Activated CD4-positive, alpha-beta T cell treated with anti-CD3 and anti-CD28 coated beads for 48 hours (primary cell): ENCODE measurements at places on chromosomes 3 and 15.

GRCh38 chr3:134013280-134013679 is 16.4 kb downstream of the SLCO2A1 start:
- DNase-seq = no peak

GRCh38 chr3:98433764-98434163 is 29.2 kb upstream of the OR5K1 start:
- DNase-seq = no peak

DNA sequence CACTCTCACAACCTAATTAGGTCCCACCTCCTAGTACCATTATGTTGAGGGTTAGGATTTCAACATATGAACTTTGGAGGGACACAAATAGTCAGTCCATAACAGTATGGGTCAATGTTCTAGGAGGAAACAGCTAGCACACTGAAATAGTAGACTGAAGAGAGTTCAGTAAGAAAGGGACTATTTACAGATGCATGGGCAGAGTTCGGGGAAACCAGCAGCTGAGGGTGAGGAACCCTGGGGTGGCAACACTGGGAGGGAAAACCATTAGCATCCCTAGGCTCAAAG is 78.0 kb upstream of the PXYLP1 start:
- DNase-seq = no peak

DNA sequence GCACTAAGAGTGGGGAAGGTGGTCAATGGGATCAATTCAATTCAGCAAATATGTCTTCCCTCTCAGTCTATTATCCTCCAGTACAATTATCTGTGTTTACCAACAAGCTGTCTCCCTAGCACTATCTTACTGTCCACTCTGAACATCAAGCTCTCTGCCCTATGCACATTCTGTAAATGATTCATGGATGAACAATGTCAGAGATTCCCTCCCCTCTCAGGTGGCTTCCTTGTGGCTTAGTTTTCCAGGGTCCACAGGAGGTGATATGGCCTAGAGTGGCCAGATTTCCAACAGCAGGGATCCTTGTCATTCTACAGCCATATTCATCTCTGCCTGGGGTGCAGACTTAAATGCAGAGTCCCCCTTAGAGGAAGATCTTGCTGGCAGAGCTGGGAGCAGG is 225.1 kb downstream of the UACA start:
- DNase-seq = no peak

DNA sequence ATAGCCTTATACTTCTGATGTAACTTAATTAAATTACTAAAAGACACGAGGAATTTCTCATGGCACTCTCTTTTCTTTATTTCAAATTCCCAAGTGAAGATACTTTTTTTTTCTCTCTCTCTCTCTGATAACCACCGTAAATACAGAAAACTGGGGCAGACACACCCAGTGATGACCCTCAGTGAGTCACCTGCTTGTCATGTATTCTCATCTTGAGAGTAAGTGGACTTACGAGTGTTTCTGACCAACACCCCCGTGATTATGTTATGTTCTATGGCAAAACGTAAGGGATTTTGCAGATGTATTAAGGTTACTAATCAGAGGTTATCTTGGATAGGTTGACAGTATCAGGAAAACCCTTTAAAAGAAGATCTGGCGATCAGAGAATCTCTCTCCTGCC is 348.8 kb upstream of the ZNF717 start:
- no peak for DNase-seq

- DNase-seq = no peak
Measured at GRCh38 chr3:25781145-25781757, 2.0 kb downstream of the NGLY1 start.

GRCh38 chr3:57917601-57918000 is 90.6 kb upstream of the FLNB start:
- DNase-seq = no peak

- DNase-seq = no peak
Measured at GRCh38 chr3:195704433-195704999, 16.3 kb upstream of the MUC20 start.

GRCh38 chr3:78497021-78497420 is 1270.8 kb downstream of the ROBO1 start:
- no peak for DNase-seq

GRCh38 chr15:48354694-48355303 is 23.6 kb downstream of the DUT start:
- no peak for DNase-seq

GRCh38 chr3:134406331-134407238 is 32.3 kb upstream of the AMOTL2 start:
- peak; percentile 9 for DNase-seq

DNA sequence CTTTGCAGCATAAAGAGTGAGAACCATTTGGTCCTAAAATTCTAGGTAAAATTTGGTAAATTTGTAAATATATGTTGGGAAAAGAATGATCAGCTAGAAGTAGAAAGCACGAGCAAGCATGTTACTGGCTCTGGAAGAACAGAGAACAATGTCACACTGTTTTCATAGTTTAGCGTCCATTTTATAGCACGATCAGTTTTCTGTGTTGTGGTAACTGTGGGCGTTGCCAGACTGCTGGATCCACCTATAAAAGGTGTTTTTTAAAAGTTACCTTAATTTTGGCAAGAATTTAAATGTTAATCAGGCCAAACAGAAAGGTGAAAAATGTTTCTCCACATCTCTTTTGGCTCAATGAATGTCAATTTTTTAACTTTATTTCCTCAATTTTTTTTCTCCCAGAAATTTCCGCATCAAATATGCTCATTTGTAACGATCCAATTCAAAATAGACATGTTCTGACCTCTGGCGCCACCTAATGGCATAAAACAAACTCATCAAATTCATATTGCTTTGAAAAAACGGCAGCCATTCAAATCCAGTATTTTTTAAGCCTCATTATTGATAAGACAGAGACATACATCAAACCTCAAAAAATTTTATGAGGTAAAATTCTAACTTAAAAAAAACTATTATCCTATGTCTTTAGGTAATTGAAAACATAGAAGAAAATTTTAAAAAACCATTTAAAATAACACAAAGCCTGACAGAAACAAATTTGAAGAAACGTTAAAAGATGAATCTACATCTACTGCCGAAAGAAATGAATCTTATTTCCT is 5.5 kb upstream of the GP5 start:
- peak; percentile 42 for DNase-seq

GRCh38 chr3:55426486-55426885 is 60.6 kb downstream of the WNT5A start:
- no peak for DNase-seq

DNA sequence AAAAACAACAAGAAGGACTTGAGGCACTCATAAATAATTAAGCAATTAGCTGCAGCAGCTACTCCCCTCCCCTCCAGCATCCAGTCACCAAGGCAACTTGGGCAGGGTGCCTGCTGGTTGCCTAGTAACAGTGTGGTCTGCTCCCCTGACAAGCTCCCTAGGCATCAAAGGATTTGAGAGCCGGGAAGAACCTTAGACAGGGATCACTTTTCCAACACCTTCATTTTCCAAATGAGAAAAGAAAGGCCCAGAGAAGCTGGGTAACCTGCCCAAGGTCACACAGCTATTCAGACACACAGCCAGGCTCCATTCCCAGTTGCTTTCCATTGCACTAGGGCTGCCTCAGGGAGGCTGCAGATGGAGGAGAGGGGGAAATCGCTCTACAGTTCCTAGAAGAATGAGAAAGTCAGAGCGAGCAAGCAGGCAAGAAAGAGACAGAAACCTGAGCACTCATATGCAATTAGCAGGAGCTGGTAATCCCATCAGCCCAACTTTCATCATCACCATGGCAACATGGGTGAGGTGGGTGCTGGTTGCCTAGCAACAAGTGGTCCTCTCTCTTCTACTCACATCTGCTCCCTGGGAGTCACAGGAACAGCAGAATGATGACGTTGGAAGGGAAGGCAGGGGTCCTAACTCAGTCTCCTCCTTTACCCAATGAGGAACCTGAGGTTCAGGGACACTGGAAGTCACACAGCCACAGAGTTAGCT is 3.6 kb upstream of the EIF4E3 start:
- no peak for DNase-seq

DNA sequence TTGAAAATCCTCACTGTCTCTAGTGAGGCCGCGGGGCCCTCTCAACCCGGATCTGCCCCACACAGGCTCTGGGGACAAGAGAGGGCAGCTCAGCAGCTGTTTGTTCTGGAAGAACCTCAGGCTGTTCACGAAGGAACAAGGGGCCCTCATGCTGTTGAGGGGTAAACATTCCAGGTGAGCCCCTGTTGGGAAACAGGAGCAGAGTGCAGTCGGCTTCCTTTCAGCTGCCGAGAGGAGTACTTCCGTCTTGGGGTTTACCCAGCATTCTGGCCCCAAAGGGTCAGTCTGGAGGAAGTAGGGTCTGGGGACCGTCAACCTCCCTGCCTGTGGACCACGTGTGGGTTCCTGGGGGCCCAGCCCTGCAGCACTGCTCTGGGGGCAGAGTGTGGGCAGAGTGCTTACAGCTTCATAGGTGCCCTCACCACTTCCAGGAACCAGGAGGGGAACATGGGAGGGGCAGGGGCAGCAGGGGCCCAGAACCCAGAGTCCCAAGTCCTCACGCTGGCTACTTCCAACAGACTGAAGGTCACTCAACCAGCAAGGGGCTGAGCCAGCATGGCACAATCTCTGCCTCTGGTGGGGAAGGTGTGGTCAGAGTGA is 49.2 kb upstream of the CTSH start:
- no peak for DNase-seq

- DNase-seq = peak; percentile 35
Measured at GRCh38 chr3:142724682-142725356, 985 bp downstream of the TRPC1 start.

- DNase-seq = no peak
Measured at GRCh38 chr3:121542924-121543323, 2.9 kb downstream of the POLQ start.

GRCh38 chr3:58608648-58609047 is 31.5 kb upstream of the FAM107A start:
- no peak for DNase-seq

- DNase-seq = no peak
Measured at GRCh38 chr15:96254173-96254572, 76.3 kb upstream of the NR2F2 start.

DNA sequence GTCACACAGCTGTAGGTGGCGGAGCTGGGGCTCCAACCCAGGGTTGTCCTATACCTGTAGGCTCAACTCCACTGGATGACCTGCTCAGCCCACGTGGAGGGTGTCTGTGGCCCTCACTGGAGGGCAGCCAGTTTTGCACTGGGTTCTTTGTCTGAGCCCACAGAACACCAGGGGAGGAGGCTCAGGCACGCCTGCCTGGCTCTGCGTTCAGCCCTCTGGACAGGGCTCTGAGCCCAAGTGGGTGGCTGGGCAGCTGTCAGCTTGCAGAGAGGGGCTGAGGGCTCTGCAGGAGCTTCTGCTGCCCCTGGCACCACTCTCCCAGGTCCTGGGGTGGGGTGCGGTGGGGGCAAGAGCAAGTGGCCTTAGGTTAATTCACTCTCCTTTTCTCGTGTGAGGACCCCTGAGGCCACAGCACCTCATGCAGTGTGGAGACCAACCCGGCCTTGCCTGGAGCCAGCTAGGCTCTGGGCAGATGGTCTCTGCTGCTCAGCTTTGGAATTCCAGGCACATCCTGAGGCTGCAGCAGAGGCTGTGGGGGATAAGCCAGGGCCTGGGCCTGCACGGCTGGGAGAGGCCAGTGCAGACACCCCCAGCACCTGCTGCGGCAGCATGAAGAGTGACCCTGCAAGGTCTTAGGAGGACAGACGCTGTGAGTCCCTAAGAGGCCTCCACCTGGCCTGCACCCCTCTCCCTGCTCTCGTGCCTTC is 23.5 kb downstream of the DUSP7 start:
- no peak for DNase-seq

DNA sequence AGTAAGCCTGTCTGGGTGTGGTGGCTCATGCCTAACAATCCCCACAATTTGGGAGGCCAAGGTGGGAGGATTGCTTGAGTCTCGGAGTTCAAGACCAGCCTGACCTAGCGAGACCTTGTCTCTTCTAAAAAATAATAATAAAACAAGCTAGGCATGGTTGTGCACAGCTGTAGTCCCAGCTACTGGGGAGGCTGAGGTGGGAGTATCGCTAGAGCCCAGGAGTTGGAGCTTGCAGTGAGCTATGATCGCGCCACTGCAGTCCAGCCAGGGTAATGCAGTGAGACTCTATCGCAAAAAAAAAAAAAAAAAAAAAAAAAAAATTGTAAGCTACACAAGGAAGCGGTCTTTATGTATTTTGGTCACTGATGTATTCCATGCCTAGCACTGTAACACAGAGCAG is 242.4 kb upstream of the WNT5A start:
- no peak for DNase-seq

GRCh38 chr15:100686725-100687473 is 84.5 kb downstream of the ASB7 start:
- DNase-seq = no peak

DNA sequence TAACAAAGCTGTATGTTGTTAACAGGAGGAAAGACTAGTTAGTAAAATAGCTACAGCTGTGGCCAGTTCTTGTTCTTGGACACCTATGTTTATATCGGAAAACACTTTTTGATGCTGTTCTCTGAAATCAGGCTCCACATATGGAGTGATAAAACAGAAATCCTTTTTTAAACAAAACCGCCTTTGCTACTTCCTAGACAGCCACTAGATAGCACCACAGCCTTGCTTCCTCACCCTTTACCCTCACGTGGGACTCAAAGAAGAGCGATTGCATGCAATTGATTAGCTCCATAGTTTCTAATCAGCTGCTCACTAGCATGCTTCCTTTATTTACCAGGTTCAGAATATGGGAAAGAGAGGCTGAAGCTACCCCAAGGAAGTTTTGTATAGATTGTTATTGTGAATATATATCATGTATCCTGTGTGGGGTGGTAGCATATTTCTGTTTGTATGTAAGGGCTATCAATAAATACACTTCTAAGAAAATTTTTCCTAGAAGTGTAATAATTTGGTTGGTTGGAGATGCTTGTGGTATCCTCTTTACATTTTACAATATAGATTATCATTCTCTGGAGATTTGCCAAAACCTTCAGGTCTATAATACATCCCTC is 4.3 kb upstream of the MTFMT start:
- peak; percentile 29 for DNase-seq

- DNase-seq = no peak
Measured at GRCh38 chr3:163768048-163768447, 1310.2 kb downstream of the SI start.

DNA sequence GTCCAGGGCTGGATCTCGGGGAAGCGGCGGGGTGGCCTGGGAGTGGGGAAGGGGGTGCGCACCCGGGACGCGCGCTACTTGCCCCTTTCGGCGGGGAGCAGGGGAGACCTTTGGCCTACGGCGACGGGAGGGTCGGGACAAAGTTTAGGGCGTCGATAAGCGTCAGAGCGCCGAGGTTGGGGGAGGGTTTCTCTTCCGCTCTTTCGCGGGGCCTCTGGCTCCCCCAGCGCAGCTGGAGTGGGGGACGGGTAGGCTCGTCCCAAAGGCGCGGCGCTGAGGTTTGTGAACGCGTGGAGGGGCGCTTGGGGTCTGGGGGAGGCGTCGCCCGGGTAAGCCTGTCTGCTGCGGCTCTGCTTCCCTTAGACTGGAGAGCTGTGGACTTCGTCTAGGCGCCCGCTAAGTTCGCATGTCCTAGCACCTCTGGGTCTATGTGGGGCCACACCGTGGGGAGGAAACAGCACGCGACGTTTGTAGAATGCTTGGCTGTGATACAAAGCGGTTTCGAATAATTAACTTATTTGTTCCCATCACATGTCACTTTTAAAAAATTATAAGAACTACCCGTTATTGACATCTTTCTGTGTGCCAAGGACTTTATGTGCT is 527 bp downstream of the B2M start:
- peak; percentile 71 for DNase-seq
